CD4-positive, alpha-beta T cell treated with Interleukin-15 for 1 hour (primary cell): ENCODE measurements at places on chromosomes 6 and 20.

DNA sequence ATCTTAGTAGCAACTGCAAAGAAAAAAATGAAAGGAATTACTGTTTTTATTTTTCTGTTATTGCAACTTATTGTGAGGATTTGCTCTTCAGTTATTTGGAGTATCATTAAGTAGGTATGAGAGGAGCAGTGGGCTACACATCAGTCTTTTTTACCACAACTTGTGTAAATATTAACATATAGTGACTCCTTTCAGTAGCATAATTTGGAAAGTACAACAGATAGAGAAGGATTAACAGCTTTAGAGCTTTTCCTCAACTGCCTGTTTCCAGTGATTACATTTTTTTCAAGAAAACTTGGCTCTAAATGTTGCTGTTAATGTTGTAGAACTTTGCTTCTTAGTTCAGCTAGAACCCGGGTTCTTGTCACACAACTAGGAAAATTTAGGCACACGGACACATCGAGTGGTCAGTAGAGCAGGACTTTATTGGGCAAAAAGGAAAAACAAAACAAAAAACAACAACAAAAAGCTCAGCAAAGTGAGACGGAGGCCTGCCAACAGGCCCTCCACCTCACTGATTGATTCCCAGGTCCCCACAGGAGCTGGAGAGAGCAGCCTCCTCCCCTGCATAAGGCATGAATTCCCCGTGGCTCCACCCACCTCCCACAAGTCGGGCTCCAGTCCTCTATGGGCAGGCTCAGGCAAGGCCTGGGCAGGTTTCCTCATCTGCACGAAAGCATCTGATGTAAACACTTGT lies 75.1 kb downstream of the ADGRG6 start:
- DNase-seq = no peak

GRCh38 chr6:70314296-70314695 lies 11.4 kb upstream of the COL9A1 start:
- no peak for DNase-seq

DNA sequence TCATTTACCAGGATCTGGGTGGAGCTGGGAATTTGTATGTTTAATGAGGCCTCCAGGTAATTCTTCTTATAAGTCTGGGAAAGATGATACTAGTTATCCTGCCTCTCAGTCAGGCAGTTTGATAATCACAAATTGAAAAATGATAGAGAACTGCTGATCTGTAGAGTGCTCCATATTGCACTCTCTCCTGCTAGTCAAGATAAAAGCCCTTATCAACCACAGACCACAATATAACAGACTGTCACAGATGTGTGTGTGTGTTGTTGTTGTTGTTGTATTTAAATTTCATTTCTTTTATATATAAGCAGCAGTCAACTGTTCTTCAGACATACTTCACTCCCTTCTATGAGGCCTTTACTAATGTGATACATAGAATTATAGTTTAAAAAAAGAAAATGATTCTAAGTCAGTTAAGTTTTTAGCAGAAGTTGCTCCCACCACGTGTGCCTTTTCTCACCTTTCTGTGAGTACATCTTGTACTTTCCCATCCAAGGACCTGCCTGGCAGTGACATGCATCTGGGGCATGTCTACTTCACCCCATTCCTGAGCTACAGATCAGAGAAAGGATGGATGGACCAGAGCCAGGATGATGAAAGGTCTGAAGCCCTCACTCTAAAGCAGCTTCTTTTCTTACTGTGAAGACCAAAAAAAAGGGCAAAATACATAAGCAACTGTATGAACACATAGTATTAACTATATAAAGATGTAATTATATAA lies 29.8 kb downstream of the TENT5A start:
- DNase-seq = no peak

DNA sequence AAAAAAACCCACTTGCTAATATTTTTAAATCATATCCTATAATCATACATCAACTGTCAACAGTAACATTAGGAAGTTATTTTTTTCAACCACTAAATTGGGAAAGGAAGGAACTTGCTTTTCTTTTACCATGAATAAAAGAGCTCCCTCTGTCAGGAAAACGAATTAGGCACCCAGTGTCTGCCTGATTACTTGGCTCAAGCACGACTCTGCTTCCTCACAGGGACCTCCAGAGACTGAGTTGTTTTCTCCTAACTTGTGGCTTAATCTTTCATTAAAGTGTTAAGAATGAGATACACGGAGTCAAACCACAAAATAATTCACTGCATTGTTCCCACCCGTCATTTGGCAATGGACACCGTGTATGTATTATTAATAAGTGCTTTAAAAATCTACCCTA lies 1405.1 kb upstream of the EYS start:
- DNase-seq = no peak

DNA sequence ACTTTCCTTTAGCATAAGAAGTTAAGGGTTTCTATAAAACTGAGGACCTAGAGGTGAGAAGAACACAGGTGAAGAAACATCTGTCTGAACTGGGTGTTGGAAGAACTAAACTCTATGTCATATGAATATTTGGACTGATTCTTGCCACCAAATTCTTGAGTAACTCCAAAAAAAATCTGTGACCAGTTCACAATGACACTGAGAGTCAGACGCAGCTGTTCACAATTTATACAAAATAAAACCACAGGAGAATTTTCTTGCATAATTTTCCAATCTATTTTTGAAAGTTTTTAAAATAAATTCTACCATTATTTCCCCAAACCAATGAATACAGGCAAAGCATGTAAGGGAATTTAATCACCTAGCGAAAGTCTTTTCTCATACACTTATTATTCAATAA lies 148.1 kb upstream of the TCF21 start:
- DNase-seq = no peak

- peak; percentile 84 for DNase-seq
Observed at GRCh38 chr6:11323666-11324452, 91.4 kb upstream of the NEDD9 start.

- DNase-seq = no peak
Observed at GRCh38 chr6:38773338-38773737, 58.2 kb downstream of the DNAH8 start.

GRCh38 chr6:137919837-137920730 lies 53.0 kb downstream of the TNFAIP3 start:
- peak; percentile 18 for DNase-seq

- no peak for DNase-seq
Observed at GRCh38 chr20:6664574-6664973, 102.9 kb upstream of the BMP2 start.

DNA sequence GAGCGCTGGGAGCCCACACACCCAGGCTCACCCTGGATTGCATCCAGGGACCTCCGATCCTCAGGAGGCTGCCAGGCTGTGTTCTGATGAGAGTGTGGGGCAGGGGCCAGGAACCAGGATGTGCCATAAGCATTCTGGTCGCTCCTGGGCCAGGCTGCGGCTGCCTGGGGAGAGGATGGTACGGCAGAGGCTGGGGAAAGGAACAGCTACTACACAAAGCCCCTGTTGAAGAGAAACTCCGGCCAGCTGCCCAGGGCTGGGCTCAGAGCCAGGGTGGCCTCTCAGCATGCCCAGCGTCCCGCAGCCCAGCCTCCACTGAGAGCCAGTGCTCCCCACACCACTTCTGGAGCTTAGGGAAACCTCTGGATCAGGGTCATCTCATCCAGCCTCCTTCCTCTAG lies 21.7 kb upstream of the OCSTAMP start:
- DNase-seq = no peak

- no peak for DNase-seq
Observed at GRCh38 chr6:28105245-28105639, 19.2 kb upstream of the ZSCAN16 start.

GRCh38 chr6:163460307-163460782 lies 45.8 kb downstream of the QKI start:
- no peak for DNase-seq

DNA sequence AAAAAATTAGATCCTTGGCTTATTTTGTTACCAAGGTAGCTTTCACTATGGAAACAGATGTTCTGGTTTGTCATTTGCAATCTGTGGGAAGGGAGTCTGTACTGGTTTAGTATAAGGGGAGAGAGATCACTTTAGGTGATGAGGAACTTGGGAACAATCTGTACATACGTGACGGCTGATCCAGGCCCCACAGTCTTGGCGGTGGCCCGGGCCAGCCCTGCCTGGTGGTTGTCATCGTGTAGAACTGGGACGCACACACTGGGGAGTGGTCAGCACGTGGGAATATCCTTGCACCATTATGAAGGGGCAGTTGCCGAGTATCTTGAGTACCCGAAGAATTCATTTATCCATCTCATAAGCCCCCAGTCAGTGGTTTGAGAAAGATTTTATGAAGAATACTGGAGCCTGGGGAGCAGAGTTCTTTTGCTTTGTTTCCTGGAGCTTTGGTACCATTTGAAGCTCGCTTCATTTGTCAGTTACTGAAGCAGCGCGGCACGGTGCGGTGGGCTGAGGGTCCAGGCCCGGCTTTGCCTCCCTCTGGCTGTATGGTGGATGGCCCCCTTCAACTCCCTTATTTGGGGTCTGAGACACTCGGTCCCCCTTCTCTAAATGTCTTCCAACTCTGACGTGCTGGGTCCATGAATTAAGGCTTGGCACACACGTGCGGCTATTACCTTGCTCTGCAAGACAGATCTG lies 22.8 kb upstream of the CLDN20 start:
- no peak for DNase-seq

GRCh38 chr6:137811121-137811915 lies 55.7 kb upstream of the TNFAIP3 start:
- DNase-seq = peak; percentile 92

DNA sequence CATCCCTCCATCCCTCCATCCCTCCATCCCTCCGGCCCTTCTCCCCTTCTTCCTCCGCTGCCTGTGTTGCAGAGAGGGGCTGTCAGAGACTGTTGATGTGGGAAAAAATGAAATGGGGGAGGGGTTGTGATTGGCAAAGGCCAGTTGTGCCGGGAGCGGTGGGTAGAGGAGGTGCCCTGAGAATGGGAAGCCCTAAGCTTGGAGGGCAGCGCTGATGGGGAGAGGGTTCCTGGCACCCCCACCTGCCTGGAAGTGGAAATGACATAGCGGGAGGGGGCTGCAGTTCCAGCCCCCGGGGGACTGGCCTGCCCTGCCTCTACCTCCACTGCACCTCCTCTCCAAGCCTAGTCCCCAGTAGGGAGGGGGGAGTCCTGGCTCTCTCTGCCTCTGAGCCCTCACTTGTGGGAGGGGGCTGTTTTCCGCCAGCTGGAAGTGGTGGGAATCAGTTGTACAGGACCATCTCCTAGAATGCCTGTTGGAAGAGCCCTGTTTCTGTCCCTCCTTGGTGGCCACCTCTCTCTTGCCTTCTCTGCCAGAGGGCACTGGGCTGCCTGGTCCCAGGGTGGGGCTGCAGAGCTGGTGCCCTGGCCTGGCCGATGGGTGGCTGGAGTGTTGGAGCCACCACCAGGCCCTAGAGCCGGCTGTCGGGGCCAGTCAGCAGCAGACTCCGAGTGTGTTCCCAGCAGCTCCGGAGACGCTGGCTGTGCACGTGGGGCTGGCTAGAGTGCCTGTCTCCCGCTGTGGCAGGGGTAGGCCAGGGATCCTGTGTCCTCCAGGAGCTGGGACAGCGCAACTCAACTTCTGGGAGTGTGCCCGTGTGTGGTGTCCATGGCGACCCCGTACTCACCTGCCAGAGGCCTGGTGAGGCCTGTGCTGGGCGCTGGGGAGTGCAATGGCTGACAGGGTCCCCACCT lies 1.5 kb downstream of the DLGAP4 start:
- no peak for DNase-seq

GRCh38 chr20:51434580-51435247 lies 107.8 kb downstream of the NFATC2 start:
- no peak for DNase-seq

- no peak for DNase-seq
Observed at GRCh38 chr6:121430514-121431460, 4.7 kb upstream of the GJA1 start.

DNA sequence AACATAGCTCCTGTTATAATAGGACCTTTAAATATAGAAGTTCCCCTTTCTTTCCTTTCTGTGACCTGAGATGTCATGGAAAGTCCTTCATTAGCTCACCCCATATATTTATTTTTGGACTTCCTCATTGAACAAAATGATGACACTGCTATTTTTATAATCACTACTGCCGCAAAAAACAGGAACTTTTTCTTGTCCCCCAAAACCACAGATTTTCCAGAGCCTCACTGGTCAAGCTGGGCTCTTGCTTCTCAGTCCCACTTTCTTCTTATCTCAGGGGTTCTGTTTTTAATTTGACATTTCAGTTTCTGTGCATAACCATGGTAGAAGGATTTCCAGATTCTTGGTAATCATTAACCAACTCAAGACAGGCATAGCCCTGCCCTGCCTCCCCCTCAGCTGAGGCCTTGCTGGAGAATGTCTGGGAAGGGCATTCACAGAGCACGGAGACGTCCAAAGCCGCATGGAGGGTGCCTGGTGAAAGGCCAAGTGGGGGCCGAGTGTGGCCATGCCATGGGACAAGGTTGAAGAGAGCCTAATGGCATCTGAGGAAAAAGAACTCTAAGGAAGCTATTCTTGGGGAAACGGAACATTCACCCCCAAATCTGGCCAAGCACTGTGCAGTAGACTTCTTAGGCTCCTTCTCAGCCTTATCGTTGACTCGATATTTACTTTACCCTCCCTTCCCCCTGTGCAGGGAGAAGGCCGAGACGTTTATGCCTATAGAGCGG lies 73.7 kb downstream of the EDN1 start:
- DNase-seq = no peak

- DNase-seq = no peak
Observed at GRCh38 chr6:79076160-79076559, 1.9 kb downstream of the PHIP start.

GRCh38 chr20:36951198-36951978 lies at the start of gene SAMHD1:
Gene SAMHD1, minus strand, starts transcription at chr20:36951708. Its CDS starts 65 bp downstream, at chr20:36951643.
- DNase-seq = peak; percentile 97

- DNase-seq = no peak
Observed at GRCh38 chr20:38947931-38948362, 14.2 kb upstream of the DHX35 start.

DNA sequence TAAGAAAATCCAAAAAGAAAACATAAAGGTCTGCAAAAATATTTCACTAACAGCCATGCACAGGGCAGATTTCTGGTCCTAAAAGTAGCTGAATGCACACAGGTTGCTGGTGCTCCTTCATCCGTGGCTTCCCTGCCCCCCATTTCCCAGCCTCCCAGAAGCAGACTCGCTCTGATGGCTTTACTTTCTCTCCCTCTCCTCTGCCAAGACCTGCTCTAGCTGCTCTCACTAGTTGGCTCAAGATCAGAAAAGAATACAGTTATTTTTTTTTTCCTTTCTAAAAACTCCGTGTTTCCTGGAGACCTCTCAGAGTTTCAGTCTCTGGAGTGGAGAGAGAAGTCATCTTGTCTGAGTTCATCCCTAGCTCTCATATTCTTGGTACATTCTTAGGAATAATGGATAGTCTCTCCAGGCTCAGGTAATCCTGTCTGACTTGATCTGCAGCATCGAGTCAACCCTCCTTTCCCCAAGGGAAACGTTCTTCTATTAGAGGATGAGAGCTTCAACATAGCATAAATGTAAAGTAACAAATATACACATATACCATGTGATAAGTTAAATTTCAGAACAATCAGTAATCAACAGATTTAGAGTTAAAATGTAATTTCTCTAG lies 214.2 kb downstream of the TBC1D7 start:
- DNase-seq = no peak
